ENCODE measurements at places on chromosomes 6 and 20.

DNA sequence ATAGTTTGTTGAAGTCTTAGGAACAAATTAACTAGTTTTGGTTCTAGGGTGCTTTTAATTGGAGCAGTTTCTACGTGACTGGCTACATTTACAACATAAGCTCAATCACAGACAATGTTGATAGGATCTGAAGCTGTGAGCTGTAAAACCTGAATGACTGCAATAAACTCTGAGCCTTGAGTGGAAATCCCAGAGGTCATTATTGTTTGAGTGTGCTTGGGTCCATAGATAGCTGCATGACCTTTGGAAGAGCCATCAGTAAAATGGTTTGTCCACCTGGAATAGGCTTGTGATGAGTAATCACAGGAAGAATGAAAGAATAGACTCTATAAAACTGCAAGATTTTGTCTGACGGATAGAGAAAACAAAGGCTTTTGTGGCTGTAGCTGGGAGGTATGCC is 26.7 kb downstream of the HLA-DRB1 start:
- DNase-seq: no peak

- DNase-seq: no peak
These were observed 44.8 kb downstream of the ITPR3 start for GRCh38 chr6:33665957-33666356.

DNA sequence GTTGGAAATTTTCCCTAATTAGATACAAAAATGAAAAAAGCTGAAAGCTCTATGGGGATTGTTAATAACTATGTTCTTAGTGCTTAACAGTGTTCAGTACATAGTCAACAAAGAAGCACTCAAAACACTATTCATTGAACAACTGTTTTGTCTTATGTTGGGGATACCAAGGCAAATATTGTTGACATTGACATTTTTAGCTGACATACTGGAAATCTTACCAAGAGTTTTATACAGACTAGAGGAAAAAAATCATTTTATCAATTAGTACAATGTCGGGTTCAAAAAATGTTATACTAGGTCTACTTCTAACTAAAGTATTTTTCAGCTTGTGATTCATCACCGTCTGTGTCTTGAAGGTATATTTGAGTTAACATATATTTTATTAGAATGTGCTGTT is 40.2 kb downstream of the KLHL31 start:
- no peak for DNase-seq

- no peak for DNase-seq
These were observed 113.0 kb upstream of the TFAP2D start for GRCh38 chr6:50600280-50600679.

DNA sequence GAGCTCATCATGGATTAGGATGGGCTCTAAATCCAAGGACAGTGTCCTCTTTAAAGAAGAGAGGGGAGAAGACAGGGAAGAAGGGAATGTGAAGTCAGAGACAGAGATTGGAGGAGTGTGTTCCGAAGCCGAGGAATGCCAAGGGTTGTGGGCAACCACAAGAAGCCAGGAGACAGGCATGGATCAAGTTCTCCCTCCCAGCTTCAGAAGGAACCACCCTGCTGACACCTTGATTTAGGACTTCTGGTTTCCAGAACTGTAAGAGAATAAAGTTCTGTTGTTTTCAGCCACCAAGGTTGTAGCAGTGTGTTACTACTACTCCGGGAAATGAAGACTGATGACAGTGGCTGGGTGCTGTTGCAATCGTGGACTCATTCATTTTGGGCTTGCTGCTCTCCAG is 120.1 kb downstream of the RPS12 start:
- no peak for DNase-seq

GRCh38 chr6:28543651-28544610 is 18.2 kb downstream of the GPX5 start:
- no peak for DNase-seq

DNA sequence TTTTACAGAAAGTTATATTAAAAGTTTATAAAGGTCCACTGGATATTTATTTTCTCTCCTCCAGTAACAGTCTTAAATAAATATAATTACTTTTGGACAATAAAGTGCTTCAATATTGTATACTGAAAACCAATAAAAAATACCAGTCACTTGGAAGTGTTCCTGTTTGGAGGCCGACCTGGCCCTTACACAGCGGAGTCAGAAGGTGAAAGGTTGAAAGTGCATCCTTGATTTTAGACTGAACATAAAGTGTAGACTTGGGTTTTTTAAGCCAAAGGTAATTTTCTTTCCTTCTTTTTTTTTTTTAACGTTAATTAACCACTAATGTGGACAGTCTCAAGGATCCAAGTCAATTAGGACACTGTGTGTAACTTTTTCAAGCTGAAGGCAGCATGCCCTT is 152.3 kb upstream of the TBX18 start:
- DNase-seq: no peak

DNA sequence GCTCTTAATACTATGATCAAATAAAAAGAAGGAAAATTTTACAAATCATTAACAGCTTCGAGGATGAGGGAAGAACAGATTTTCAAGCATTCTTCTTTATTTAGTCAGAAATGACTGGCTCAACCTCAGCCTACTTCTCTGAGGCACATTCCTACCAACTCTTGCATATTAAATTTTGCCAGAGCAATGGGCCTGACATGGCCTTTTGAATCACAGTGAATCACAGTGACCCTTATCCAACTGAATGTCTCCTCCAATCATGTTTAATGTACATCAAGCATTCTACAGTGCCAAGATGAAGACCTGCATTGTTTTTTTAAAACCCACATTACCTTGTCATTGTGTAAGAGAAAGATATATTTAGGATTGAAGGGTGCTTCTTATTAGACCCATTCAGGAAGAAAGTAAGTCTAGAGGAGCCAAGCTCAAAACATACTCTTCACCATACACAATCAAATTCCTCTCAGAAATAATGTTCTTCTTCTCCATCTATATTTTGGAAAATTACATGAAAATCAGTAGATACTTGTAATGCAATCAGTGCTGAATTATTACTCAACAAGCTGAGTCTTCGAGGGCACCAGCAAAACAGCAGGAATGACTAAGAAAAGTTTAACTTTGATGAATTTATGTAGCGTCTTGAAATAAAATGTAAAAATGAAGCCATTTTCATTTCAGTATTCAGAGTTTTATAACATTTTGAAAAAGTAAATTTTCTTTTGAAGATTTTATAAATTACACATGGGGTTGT is 44.1 kb upstream of the MOXD1 start:
- no peak for DNase-seq
